Left forelimb (tissue), 1 donor: ENCODE measurements at places on chromosomes 5 and 9.

GRCh38 chr9:111926421-111926875 lies 29.8 kb downstream of the UGCG start:
- DNase-seq = no peak

DNA sequence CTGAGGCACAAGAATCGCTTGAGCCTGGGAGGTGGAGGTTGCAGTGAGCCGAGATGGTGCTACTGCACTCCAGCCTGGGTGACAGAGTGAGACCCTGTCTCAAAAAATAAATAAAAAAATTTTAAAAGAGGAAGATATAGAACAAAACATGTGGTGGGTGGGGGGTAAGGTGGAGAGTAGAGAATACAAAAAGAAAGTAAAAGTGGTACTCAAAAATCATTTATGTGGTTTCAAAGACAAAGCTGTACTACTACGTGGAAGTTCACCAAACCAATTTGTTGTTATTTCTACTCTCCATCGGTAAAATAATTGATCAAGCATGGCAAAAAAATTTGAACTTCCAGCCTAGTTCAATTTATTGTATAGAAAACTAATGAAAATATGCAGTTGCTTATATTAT lies 8.0 kb upstream of the OR13C3 start:
- DNase-seq = no peak

DNA sequence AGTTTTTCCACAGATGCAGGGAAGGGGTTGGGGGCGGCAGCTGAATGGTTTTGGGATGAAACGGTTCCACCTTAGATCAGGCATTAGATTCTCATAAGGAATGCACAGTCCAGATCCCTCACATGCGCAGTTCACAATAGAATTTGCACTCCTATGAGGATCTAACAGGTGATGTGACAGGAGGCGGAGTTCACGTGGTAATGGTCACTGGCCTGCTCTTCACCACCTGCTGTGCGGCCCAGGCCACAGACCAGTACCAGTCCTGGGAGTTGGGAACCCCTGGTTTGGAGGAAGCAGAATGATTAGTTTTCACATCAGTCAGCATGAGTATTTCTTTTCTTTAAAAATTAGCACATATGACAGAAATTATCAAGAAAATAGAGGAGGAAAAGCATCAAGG lies 26.3 kb downstream of the ANP32B start:
- DNase-seq = no peak

GRCh38 chr5:149940077-149940574 lies 4.5 kb downstream of the PDE6A start:
- DNase-seq = no peak
